Stimulated activated CD4-positive, alpha-beta T cell treated with anti-CD3 and anti-CD28 coated beads, TNF-alpha, amount 100 ng/mL, for 4 hours (primary cell): ENCODE measurements at places on chromosomes 2 and 18.

DNA sequence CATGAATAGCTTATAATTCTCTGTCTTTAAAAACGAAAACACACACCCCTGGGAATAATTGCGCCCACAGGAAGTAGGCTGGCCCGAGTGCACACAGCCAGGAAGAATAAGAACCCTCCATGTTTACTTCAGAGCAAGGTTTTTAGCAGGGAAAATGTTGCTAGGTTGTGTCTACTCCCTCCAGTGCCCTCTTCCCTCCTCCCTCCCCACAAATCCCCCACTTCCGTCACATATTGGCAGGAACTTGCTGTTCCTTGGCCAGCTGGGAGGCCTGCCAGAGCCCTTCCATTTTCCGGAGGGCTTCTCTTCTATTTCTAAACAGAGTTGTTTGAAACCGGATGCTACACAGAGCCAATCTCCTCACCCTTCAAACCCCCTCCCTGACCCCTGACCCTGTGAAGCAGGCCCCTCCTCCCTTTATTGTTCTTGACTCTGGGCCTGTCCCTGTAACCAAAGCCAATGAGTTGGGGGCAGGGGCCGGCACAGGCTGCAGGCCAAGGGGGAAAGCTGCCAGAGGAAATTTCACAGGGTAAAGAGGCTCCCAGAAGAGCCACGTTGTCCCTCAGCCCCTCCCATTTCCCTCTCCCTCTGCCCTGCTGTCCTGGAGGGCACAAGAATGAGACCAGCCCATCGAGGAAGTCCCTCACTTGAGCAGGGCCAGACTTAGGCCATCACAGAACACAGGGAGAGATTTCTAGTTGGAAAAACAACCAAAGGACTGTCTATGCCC lies 49.8 kb upstream of the LGALSL start:
- DNase-seq: no peak

DNA sequence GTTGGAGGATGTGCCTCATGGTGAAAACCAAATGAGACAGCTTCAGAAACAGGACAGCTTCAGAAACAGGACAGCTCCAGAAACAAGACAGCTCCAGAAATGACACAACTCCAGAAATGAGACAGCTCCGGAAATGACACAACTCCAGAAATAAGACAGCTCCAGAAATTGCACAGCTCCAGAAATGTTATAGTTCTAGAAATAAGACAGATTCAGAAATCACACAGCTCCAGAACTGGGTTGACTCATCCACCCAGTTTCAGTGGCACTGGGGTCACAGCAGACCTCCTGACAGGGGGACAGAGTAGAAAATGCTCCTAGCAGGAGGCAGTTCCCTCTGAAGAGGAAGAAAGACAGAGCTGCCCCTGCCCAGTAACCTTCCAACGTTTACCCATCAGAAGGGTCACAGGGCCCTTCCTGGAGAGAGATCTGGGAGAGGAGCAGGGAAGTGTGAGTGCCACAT lies 26.9 kb upstream of the COL6A3 start:
- DNase-seq: no peak

DNA sequence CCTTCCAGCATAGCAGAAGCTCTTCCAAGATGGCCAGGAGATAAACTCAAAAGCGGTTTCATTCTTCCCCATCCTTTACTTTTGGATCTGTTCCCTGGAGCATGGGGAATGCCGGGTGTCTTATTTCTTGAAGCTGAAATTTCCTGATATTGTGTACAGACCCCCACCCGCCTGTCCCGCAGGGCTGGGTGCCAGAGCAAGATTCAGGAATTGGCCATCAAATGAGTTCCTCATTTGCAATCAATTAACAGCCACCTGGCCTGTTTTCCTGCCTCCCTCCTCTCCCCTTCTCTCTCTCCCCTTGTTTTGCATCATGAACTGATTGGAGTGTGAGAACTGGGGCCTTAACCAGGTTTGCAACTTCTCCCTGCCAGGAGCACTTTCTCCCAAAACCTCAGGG lies 202.1 kb downstream of the SH3RF3 start:
- DNase-seq: no peak

DNA sequence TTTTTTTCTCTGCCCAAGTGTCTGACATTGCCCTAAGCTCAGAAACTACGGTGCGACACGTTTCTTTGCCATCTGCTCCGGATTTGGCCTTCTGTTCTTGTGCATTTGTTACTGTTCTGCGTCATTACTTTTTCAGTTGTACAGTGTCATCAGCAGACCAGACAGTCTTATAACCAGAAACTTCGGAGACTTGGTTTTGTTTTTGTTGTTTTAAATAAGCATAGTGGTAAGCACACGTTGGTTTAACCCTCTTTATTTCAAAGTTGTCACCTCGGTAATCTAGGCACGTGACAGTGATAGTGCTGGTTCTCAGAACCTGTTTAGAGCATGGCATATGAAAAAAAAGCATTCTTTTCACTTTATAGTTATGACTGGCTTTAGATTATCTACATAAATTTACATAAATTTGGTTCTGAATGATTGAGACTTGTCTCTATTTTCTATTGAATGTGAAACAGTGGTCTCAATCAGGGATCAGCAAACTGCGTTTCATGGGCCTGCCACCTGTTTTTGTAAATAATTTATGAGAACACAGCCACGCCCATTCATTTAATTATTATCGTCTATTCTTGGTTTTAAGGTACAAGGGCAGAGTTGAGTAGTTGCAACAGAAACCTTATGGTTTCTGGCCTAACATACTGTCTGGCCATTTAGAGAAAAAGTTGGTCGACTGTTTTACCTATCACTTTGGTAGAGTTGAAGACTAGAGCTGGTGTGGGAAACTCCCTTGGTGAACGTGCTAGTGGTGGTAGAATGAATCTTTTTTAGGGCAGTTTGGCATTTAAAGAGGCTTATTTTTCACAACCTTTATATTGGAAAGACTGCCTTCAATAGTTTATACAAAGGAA lies 106.5 kb downstream of the ZNF532 start:
- DNase-seq: no peak

GRCh38 chr2:151506170-151506569 lies 96.5 kb downstream of the RIF1 start:
- DNase-seq: no peak

DNA sequence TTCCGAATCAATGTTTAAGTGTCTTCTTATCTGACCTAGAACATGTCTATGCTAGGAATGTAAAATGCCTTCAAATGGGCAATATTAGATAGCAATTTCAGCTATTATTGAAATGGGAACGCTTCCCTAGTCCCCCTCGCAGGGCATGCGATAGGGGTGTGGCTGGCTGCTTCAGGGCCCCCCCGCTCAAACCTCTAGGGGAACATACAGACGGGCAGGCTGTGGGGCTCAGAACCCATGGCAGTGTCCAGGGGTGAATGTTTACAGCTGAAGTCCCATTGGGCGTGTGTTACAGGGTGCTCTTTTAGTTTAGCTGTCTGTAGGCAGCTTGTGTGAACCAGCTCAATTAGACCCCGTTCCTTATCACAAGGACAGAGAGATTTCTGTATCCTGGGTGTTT lies 315.9 kb downstream of the DSEL start:
- no peak for DNase-seq

DNA sequence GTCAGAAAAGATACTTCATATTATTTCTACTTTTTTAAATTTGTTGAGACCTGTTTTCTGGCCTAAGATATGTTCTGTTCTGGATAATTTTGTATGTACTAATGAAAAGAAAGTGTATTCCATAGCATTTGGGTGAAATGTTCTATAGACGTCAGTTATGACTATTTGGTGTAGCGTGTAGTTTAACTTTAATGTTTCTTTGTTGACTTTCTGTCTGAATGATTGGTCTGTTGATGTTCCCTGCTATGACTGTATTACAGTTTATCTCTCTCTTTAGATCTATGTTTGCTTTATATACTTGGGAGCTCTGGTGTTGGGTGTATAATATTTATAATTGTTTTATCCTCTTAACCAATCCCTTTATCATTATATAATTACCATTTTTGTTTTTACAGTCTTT lies 352.4 kb downstream of the PTPRM start:
- no peak for DNase-seq

GRCh38 chr2:16069933-16070647 lies 129.7 kb downstream of the MYCN start:
- DNase-seq: no peak

- DNase-seq: no peak
These were observed 4.7 kb downstream of the LAMA1 start for GRCh38 chr18:7112936-7113335.

DNA sequence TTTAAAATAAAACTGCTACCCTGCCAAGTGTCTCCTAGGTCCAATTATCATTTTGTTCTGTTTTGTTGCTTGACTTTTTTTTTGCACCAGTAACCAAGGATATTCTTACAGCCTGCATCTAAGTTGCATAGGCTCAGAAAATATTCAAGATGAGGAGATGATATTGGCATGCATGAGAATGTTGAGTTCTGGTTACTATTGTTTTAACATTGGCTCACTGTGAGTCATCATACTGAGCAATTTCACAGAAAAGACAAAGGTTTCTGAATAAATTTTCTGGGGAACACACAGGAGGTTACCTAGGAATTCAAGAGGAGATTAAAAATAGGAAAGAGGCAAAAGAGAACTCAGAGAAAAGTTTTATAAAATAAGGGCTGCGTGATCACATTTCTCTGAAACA lies 84.8 kb upstream of the POU3F3 start:
- no peak for DNase-seq

GRCh38 chr2:155266583-155266982 lies 568.1 kb downstream of the KCNJ3 start:
- DNase-seq: no peak

DNA sequence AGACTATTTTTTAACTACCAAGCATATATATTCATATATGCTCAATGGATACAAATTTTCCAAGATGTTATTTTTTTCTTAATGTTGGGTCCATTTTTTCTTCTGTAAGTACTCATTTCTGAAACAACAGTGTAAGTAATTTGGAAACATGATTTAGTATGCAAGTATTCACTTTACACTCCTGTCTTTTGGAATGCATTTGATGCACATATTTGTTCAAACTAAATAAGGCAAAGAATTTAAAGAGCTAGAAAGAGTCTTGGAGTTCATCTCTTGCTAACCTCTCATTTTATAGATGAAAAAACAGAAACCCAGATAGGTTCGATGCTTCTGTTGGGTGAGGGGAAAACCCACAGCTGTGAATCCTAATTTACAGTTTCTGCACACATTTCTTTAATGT lies 439.5 kb upstream of the RAB12 start:
- DNase-seq: no peak

- no peak for DNase-seq
These were observed 8.2 kb upstream of the MBD2 start for GRCh38 chr18:54232485-54233227.

DNA sequence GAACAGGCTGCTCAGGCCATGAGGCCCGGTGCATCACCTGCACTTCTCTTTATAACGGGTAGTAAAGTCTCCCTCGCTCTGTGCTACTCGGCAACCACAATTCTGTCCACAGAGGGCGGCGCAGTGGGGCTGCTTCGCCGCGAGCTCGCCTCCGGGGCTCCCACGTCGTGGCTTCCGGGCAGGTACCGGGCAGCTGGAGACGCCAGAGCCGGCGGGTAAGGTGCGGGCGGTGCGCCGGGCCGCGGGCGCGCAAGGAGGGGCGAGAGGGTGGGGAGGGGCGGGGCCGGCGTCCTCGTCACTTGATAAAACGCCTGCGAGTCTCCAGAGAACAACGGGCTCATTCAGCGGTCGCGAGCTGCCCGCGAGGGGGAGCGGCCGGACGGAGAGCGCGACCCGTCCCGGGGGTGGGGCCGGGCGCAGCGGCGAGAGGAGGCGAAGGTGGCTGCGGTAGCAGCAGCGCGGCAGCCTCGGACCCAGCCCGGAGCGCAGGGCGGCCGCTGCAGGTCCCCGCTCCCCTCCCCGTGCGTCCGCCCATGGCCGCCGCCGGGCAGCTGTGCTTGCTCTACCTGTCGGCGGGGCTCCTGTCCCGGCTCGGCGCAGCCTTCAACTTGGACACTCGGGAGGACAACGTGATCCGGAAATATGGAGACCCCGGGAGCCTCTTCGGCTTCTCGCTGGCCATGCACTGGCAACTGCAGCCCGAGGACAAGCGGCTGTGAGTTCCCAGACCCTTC lies at the start of gene ITGA6:
Gene ITGA6, plus strand, starts transcription at position 331 of the 734 bp plus-strand sequence.
- peak; percentile 57 for DNase-seq

GRCh38 chr2:114259389-114259788 lies 183.1 kb upstream of the DPP10 start:
- DNase-seq: no peak

GRCh38 chr2:73718421-73718820 lies 18.7 kb downstream of the TPRKB start:
- no peak for DNase-seq

GRCh38 chr2:37579192-37579713 lies 92.2 kb downstream of the CDC42EP3 start:
- no peak for DNase-seq
